ENCODE measurements at places on chromosomes 6 and 20.

- DNase-seq, result no peak
Observed at GRCh38 chr20:2748551-2749342, 51.7 kb downstream of the CPXM1 start.

GRCh38 chr20:31257364-31257763 is at the start of gene DEFB115:
TSS of gene DEFB115 (plus strand) at chr20:31257664. CDS start at chr20:31257664, 0 bp downstream.
- DNase-seq, result no peak

DNA sequence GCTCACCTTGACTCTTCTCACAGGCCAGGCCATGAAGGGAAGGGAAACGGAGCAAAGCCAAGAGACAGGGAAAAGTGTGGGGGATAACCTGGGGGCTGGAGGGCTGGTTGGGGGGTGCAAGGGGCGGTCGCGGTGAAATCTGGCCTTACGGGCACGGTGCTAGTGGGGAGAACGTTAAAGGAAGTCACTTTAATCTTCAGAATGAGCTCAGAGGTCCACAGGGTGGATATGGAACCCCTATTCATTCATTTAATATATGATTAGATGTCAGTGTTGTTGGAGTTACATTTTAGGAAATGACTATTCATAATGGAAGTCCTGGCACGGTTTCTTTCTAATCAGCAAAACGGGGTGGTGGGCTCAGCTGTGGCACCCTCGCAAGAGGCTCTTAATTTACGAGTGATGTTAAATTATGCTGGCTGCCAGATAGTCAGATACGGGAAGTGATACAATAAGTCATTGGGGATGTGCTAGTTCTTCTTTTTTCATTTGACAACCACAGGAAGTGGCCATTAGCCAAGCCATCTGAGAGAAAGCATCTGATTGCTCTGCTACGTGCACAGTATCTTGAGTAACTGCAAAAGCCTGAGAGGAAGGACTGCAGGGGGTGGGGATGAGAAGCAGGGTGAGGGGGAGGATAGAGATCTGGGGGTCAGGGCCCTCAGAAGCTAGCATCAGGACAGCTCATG is 253.0 kb downstream of the QKI start:
- DNase-seq, result no peak

DNA sequence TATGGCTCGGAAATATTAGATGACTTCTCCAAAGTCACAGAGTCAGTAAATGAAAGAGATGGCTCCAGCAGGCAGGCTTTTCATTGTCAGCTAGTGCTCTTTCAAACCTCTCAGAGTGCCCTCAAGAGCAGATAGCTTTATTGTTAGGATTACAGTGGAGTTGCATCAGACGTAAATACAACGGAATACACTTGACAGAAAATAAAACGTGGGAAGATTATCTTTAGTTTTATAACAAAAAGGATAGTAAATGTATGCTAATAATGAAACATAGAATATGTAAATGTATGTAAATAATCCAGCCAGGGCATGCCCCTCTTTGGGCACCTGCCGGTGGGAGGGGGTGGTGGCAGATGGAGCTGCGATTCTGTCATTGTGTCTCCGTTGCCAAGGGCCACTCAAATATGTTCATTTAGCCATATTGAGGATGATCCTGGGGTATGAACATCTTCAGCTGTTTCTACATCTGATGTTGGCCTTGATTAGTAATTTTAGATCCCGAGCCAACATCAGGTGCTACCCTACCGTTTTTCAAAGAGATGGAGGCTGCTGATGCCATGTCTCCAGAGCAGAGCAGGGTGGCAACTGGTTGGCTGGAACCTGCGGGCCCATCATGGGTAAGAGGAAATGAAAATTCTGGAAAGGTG is 358.3 kb upstream of the SULF2 start:
- no peak for DNase-seq

- no peak for DNase-seq
Observed at GRCh38 chr6:65935412-65935811, 228.4 kb upstream of the EYS start.

DNA sequence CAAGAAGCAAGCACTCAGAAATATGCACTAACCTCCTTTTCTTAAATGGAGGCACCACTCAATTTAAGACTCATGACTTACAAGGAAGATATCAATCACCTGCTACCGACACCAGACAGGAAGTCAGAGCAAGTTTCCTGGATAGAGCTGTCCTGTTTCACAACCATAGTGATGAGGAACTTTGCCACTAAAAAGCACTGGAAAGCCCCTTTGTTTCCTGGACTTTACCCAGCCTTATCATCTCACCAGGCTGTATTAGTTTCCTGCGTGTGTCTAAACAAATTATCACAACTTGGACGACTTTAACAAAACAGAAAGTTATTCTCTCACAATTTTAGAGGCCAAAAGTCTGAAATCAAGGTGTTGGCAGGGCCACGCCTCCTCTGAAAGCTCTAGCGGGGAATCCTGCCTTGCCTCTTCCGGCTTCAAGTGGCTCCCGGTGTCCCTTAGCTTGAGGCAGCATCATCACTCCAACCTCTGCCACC is 253.8 kb upstream of the STXBP5 start:
- DNase-seq, result no peak

DNA sequence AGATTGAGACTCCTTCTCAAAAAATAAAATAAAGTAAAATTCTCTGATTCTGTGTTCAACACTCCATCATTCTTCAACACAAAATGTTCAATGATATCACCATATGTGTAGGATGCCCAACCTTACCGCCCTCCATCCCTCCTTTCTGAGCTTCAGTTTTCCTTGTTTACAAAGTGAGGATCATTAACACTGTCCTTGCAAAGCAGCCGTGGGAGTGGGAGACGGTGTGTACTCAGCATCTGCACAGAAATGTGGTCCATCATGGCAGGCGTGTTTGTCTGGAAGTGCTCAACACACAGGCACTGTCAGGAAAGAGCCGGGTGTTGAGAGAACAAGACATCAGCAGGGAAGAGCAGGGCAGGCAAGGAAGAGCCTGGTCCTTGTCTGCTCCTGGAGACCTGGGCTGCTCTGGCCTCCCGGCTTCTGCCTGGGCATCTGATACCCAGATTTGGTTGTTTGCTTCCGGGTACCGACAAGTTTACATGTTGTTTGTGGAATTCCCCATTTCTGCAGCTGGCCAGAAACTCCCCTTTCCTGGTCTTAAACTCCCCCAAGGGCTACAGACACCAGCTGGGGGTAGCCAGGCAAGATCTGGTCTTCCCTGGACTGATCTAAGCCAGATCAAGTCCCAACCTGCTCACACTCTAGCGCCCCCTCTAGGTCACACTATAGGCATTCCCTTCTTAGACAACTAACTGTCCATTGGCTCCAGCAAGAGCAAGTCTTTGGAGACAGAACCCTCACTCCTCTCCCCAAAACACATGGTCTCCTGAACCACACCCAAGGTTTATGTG is 26.7 kb upstream of the TTPAL start:
- no peak for DNase-seq

DNA sequence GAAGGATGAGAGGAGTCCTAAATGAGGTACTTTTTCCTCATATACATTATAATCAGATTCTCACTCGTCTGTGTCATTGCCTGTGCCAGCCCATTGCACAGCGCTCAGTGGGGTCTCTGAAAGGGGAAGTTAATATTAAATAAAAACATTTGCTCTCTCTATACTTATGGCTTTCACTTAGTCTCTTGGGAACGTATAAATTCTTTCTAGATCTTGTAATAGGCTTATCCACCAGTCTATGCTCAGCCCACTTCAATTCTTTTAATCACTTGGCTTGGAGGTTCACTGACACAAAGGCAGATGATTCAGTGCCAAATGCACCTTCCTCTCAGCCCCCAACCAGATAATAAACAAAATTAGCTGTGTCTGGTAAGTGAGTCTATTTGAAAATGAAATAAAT is 164.3 kb upstream of the OGFRL1 start:
- no peak for DNase-seq

DNA sequence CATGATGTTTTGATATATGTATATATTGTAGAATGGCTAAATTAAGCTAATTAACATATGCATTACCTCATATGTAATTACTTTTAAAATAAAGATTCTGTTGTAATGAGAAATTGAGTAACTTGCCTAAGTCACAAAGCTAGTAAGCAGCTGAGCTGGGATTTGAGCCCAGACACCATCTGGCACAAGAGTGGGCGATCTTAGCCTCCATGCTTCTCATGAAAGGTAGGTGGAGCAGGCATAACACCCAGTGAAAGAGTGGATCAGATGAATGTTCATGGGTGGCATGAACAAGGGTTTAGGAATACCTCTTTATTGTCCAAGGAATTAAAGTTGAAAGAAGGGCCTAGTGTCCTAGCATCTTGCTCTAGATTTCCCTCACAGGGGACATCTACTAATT is 365.4 kb downstream of the TFAP2B start:
- DNase-seq, result no peak

- no peak for DNase-seq
Observed at GRCh38 chr20:32965581-32966373, 38.5 kb downstream of the SUN5 start.

DNA sequence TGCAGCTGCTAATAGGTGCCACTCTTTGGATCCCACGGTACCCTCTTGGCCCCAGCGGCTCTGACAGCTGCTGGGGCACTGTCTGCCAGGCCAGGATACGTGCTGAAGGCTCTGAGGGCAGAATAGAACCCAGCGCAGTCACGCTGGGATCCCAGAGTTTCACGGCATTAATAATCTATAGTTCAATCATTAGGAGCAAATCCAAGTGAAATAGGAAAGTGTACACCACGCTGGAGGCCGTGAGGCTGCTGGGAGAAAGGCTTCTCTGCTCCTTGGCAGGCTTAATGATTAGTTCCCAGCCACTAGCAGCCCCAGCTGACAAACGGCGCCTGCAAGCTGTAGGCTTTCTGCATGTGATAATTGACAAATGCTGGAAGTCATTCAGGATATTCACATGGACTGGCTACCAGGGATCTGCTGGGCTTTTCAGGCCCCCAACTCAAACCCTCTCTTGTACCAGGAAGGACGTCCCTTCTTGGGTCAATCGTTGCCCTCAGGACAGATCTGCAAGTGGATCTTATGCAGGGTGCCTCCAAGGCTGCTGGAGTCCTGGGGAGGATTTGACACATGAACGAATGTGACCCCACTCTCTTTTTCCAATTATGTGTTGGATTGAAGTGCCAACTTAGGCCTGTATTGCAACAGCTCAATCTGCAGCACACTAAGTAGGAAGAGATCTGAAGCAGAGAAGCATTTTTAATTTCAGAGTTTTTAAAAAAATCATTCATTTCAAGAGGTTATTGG is 50.1 kb upstream of the INSM1 start:
- DNase-seq, result no peak

- DNase-seq, result no peak
Observed at GRCh38 chr6:39409889-39410288, 87.4 kb upstream of the KCNK16 start.

- DNase-seq, result no peak
Observed at GRCh38 chr6:53090576-53090975, 25.4 kb downstream of the FBXO9 start.

DNA sequence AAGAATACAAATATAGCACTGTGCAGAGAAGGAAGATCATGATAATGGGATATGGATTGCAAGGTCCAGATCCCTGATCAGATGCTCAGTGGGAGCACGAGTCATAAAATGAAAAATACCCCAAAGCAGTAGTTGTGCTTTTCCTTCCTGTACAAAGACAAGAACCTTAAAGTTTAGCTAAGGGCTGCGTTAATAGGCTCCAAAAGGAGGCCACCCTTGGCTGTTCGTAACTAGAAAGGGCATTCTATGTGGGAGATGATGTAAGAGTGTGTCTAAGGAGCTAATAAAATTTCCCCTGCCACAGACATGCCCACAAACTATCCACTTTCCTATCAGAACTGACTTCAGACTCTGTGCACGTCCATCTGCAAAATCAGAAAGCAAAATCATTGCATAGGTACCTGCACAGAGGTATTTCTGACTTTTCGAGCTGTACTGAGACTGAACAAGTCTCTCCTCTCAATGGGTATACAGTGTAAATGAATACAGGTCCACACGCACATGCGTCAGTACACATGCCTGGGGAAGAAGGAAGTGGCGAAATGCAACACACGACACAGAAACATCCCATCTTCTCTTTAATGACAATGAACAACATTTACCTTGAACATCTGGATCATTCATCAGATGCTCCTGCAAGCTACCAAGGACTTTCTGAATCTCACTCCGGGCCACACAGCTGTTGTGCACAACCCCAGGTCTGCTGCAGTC is 16.9 kb upstream of the ANKRD60 start:
- DNase-seq, result no peak

GRCh38 chr6:30886897-30887255 is 2.6 kb downstream of the DDR1 start:
- no peak for DNase-seq

GRCh38 chr6:129317931-129318820 is 391.8 kb downstream of the ARHGAP18 start:
- no peak for DNase-seq

DNA sequence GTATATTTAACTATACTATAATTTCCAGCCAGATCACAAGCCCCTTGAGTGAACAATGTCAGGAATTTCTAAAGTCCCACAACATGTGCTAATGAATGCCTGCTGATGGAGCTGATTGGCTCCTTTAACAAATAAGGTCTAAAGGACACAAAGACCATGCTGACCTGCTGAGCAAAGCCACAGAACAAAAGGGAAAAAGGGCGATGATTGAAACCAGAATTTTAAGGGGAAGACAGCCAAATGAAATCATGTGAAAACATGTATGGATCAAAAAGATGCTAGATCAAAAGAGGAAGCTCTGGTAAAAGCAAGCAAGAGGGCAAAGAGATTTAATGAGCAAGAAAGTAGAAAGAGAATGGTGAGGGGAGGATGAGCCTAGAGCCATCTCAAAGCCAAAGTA is 105.6 kb downstream of the DCDC2 start:
- no peak for DNase-seq

DNA sequence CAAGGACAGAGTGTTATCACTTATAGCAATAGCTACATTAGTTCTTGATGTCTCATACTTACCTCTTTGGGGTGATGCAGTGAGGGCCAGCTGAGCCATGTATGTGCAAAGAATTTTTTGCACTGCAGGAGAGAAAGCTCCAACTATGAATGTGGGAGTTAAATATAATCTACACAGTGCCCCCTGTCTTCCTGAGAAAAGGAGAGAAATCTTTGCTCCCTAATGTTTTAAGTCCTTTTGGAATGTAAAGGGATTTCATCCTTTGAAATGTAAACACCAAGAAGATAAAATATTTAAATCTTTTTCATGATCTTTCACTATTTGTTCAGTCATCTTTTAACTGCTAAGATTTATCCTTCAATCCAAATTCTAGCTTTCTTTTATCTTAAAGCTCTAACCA is 822.1 kb downstream of the TENT5A start:
- DNase-seq, result no peak

- DNase-seq, result no peak
Observed at GRCh38 chr6:169424149-169424804, 170.6 kb upstream of the THBS2 start.

- DNase-seq, result no peak
Observed at GRCh38 chr6:107506145-107506544, 16.2 kb downstream of the SOBP start.
